Right lobe of liver (tissue), 6 donors: ENCODE measurements at places on chromosomes 2 and 18.

DNA sequence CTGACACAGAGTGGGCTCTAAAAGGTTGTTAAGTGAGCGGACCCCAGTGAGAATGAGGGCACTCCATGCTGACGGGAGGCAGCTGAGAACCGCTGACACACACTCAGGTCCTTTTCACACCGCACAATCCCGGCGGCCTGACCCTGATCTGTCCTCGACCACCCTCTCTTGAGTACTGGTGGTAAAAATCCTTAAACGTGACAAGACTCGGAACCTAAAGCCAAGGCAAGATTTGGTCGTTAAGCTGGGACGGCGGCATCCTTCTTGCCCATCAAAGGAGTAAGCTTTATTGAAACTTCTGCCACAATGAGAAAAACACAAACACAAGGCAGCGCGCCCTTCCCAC lies 569 bp downstream of the TMX3 start:
- DNase-seq: no peak

- peak; percentile 43 for DNase-seq
Measured at GRCh38 chr2:237717366-237718276, 81.0 kb upstream of the RBM44 start.

- no peak for DNase-seq
Measured at GRCh38 chr2:136929531-136929930, 164.2 kb downstream of the THSD7B start.

DNA sequence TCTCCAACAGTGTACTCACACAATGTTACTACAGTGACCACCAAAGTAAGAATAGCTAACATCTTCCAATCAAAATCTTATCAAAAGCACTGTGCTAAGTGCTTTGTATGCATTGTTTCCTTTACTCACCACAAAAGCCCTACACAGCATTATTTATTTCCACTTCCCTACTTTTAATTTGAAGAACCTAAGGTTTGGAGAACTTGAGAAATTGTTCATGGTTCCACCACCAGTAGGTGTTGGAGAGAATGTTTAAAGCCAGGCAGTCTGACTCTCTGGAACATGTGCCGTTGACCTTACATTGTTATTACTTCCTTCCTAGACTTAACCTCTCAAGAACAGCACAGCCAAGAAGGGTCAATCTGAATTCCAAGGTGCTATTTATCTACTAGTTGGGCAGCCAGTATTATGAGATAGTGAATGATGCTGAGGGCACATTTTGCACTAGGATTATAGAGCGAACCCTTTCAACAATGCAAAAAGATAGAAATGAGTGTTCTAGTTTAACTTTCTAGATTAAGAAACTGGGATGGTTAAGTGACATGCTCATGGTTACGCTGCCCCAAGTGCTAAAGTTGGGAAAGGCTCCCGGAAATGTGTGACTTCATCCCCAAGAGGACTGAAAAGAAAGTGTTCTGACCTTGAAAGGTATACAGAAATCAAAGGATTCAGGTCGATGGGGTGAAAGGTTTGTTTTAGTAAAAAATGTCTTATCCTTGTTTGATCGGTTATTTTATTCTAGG lies 55.2 kb upstream of the FAM136A start:
- no peak for DNase-seq

DNA sequence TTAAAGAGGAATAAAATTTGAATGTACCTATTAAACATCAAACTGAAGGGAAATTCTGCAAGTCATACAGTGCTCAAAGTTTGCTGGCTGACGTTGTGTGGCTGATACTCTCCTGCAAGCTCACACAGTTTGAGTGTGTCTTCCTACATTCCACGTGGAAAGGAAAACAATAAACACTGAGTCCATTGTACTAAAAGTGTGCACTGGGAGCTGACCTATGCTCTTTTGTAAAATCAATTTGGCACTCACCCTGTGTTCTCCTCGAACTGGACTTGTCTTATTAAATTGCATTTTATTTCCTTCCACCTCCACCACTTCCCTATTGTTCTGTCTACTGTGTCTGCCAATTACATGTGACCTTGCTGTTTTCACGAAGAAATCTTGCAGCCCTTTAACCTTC lies 458.0 kb downstream of the CPS1 start:
- no peak for DNase-seq

GRCh38 chr2:154688373-154688772 lies 10.1 kb upstream of the KCNJ3 start:
- DNase-seq: no peak

- no peak for DNase-seq
Measured at GRCh38 chr2:226312155-226312554, 487.5 kb downstream of the IRS1 start.

GRCh38 chr2:219461047-219461514 lies 26.4 kb downstream of the SPEG start:
- DNase-seq: no peak

GRCh38 chr2:79103214-79103613 lies 15.4 kb upstream of the REG1B start:
- DNase-seq: no peak

DNA sequence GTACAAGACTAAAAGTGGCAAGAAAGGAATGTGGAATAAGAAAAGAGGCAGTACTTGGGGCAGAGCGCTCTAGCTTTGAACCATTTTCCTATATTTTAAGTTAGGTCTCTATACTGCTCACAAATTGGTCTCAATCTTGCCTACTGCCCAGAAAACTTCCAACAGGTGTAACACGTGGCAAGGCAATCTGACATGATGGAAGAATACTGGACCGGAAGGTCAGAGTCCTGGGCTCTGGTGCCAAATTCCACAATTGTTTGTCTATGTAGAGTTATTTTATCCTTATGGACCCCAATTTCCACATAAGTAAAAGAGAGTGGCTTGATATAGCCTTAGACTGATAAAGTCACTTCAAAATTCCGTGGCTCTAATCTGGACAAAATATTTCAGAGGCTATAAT lies 28.9 kb downstream of the NHEJ1 start:
- no peak for DNase-seq

- no peak for DNase-seq
Measured at GRCh38 chr2:20491739-20492531, 45.1 kb downstream of the RHOB start.

- DNase-seq: no peak
Measured at GRCh38 chr2:56034258-56034657, 110.7 kb upstream of the EFEMP1 start.

- no peak for DNase-seq
Measured at GRCh38 chr2:50615291-50615690, 416.6 kb downstream of the NRXN1 start.

DNA sequence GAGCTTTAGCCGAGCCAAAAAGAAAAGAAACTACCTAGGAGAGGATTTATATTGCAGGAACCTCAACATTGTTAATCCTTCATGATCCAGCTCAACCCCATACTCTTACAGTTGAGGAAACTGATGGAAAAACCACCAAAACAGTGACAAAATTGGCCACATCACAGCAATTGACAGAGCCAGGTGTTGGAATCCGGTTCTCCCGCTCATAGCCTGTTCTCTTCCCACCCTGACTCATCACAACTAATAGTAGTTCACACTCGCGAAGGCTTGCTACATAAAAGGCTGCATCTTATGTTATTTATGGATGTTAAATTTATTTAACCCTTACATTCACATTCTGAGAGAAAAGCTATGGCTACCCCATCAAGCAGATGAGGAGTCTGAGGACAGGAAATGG lies 33.7 kb downstream of the SLC9A4 start:
- DNase-seq: no peak

DNA sequence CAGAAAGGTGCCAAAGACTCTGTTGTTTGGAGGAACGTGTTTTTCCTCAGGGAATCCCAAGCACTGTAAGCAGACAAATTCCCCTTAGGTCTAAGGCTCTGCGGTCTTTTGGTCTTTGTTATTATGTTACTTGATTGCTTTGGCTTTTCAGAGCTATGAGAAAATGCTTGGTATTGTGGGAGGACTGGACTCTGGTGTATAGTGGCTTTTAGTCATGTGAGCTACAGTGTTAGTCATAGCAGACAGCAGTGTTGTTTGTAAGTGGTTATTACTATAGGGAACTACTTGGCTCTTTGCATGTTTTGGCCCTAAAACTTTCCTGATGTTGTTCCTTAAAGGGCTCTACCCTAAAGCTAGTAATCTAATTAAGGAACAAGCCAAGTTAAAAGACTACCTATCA lies 956.2 kb upstream of the LRATD1 start:
- no peak for DNase-seq

DNA sequence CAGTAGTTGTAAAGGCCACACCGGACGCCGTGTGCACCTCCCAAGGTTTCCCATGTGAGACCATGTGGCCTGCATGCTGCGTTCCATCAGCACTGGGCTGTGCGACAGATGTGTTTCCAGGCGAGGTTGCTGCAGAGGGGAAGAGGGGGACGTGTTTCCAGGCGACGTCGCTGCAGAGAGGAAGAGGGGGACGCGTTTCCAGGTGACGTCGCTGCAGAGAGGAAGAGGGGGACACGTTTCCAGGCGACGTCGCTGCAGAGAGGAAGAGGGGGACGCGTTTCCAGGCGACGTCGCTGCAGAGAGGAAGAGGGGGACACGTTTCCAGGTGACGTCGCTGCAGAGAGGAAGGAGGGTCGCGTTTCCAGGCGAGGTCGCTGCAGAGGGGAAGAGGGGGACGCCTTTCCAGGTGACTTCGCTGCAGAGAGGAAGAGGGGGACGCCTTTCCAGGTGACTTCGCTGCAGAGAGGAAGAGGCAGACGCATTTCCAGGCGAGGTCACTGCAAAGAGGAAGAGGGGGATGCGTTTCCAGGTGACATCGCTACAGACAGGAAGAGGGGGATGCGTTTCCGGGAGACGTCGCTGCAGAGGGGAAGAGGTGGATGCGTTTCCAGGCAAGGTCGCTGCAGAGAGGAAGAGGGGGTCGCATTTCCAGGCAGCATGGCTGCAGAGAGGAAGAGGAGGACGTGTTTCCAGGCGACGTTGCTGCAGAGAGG lies 24.5 kb downstream of the NFATC1 start:
- DNase-seq: no peak

DNA sequence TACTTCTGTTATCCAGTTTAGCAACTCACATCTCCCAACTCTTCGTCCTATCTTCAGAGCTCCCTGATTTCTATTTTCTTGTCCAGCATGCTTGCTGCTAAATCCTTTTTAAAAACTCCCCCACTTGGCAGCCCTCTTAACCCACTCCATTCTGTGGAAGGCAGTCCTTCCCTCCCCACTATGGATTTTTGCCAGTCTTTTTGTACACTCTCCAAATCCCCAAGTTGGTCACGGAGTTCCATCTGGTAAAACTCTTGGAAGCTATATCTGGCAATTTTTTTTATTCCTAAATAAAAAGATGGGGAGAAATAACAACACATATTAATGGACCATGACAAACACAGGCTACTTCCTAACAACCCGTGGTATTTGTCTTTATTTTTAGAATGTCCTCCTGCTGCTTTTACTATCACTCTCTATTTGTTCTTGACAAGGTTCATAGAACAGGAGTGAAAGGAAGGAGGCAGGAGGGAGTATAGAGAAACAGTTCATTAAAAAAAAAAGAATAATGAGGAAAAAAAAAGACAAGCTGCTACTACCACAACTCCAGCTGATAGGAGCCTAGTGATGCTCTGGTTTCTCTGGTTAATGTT lies 120.0 kb upstream of the THSD7B start:
- DNase-seq: no peak

GRCh38 chr2:159549234-159549633 lies 67.1 kb downstream of the BAZ2B start:
- no peak for DNase-seq

DNA sequence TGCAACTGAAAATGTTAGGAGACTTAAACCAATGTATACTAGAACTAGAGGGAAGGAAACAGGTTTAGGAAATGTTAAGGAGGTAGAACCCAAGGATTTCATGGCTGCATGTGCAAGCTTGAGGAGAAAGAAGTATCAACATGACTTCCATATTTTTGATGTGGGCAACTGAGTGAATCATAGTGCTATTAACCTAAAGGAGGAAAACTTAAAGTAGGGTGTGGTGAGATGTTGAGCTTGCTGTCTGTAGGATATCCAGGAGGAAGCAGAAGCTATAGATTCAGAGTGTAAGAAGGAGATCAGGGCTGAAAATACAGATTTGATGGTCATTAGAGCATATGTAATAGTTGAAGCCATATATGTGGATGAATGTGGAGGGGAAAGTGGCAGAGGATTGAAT lies 31.5 kb downstream of the NDC80 start:
- no peak for DNase-seq

GRCh38 chr2:121955426-121955825 lies 200.0 kb downstream of the TSN start:
- no peak for DNase-seq

- DNase-seq: peak; percentile 61
Measured at GRCh38 chr2:227407591-227408151, 19.9 kb upstream of the SCYGR1 start.

DNA sequence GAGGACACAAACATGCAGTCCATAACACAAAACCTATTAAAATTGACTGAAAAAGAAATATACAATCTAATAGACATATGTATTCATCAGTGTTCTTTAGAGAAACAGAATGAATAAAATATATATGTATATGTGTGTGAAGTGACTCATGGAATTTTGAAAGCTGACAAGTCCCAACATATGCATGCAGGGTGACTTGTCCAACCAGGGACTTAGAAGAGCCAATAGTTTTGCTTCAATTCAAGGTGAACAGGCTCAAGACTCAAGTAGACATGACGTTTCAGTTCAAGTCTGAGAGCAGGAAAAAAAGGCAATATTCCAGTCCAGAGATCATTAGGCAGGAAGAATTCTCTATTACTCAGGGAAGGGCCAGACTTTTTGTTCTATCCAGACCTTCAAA lies 271.2 kb upstream of the SETBP1 start:
- DNase-seq: no peak

DNA sequence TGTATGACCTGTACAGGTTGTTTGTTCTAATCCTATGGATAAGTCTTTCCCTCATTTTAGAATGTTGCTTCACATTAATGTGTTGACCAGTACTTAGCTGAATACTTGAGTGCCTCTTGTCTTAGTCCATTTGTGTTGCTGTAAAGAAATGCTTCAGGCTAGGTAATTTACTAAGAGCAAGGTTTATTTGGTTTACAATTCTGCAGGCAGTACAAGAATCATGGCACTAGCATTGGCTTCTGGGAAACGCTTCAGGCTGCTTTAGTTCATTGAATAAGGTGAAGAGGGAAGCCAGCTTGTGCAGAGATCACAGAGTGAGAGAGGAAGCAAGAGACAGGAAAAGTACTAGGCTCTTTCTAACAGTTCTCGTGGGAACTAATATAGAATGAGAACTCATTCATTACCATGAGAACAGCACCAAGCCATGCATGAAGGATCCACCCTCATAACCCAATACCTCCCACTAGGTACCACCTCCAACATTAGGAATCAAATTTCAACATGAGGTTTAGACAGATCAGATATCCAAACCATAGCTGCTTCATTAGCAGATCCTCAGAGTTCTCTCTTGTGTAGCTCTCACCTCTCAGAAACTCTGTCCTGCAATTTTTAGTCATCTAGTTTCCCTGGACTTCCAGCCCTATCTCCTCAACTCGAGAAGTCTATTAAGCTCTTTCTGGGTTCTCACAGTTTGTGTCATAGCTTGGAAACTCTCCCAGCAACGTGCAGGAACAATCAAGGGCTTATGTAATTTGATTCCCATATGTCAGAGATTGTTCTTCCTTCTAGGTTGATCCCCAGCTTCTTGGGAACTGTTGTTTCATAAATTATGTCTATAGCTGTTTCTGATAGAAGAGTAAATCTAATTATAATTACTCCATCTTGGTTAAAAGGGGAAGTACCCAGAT lies 2082.3 kb upstream of the CELF4 start:
- no peak for DNase-seq

GRCh38 chr2:54122939-54123338 lies 7.5 kb downstream of the ACYP2 start:
- no peak for DNase-seq

- DNase-seq: no peak
Measured at GRCh38 chr2:127639111-127639474, 6.9 kb upstream of the GPR17 start.

GRCh38 chr2:54577035-54577434 lies 120.9 kb downstream of the SPTBN1 start:
- peak; percentile 73 for DNase-seq

GRCh38 chr2:75276093-75277029 lies 77.0 kb upstream of the TACR1 start:
- no peak for DNase-seq
